ENCODE measurements at places on chromosomes 6 and 20.
A peak's percentile ranks its signal among the peaks of the same experiment; 100 is the strongest.

GRCh38 chr6:85675030-85675819, 32.5 kb upstream of the SYNCRIP start:
- no peak for DNase-seq

DNA sequence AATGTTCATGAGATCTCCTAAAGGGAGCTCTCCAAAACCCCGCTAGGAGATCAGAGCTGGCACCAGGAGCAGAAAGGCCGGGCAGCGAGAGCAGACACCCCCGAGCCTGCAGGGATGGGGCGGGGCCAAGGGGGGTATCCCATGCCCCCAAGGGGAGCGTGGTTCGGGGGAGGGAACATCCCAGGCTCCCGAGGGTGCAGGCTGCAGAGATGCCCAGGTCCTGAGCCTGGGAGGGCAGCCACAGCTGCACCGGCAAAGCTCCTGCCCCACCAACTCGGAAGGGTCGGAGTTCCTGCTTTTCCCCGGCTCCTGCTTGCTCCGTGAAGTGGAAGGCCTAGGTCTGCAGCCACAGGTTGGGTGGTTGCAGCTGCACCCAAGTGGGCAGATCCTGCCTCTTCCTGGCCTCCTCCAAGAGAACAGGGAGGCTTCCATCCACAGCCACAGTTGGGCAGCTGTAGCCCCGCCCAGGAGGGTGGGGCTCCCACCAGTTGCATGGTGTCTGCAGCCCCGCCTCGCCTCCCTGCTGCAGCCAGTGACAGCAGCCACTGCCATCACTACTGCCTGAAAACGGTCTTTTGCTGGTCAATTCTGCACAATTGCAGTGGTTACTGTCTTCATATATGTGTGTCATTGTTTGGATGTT, 13.4 kb upstream of the GMNN start:
- DNase-seq = no peak

DNA sequence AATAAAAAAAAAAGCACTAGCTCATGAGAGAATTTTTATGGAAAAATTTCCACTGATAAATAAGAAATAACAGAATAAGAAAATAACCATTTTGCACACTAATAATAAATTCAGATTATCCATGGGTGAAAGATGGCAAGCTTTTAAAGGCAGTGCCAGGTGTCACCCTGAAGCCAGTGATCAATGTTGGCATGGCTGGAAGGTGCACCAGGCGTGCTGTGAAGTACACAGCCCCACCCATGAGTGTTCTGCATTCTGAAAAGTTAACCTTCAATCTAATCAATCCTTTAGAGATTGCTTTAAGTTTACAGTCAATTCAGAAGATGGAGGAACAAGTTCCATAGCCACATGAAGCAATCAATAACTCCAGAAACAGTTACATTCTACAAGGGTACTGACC, 284.4 kb downstream of the C6orf118 start:
- DNase-seq = no peak

- DNase-seq = peak; percentile 75
Observed at GRCh38 chr6:151044465-151045441, 179.3 kb downstream of the MTHFD1L start.

DNA sequence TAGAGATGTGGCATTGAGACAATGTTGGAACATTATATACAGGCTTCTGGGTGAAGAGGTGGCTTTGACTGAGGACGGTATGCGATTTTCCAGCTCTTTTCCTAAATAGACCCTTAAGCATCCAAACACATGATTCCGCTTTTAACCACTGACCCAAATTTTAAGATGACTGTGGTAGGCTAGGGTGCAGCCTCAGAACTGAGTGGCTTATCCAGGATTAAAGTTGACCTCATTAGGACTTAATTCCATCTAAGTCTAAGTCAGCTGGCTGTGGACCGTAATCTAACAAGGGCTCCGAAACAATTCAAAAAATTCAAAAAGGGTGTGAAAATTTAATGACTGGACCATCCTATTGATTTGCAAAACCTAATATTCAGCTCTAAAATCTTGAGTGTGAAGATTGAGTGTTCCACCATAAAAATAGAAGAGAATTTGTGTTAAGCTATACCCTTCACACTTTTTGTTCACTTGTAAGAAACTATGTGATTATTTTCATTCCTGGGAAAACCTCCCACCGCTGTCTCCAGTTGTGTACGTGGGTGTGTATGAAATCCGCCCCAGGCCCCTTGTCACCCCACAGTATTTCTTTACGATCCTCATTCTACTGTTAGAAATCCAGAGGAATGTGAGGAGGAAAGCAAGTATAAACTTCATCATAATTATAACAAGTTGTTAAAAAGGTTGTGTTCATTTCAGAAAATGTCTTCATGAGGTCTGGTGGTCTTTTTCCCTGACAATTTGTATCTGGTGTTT, 2.7 kb downstream of the PCMTD2 start:
- no peak for DNase-seq

DNA sequence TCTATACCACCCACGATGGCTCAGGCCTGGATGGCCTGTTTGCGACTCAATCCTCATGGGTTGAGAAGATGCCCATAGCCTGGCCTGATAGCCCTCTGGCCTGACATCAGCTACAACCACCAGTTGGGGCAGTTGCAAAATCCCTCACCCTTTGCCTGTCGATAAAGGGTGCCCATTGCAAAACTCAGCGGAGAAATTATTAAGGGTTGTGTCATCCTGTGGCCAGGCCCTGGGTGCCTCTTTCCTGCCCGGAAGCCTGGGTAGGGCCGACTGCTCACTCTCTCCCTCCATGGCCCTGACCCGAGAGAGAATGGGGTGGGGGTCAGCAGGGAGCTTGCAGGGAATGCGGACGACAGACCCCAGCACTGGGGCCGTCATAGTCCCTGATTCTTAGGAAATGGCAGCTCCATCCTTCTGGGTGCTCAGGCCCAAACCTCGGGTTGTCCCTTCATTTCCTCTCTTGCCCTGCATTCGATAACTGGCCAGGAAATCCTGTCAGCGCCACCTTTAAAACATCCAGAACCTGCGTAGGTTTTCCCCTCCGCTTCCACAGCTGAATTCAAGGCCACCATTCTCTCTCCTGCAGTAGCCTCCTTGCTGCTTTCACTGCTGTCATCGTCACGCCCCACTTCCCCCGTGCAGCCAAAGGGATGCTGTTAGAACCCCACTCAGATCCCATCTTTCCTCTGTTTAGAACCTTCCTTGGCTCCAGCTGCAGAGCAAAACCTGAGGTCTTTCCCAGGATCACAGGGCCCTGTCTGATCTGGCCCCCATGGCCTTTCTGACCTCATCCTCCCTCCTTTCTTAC, 31.1 kb downstream of the CEBPB start:
- no peak for DNase-seq

DNA sequence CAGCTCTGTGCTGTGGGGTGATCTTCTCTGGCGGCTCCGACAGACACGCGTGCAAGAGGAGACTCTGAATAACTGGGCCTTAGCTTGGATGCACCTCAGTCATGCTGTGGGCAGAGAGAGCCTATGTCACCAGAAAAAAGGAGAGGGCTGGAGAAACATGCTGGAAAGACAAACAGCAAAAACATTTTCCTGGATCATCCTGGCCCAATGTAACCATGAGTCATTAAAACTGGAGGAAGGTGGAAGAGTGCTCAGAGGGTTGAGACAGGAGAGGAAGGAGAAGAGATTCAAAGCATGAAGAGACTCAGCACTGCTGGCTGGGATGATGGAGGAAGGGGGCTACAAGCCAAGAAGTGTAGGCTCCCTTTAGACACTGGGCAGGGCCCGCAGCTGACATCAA, 292.0 kb downstream of the CDH26 start:
- no peak for DNase-seq

DNA sequence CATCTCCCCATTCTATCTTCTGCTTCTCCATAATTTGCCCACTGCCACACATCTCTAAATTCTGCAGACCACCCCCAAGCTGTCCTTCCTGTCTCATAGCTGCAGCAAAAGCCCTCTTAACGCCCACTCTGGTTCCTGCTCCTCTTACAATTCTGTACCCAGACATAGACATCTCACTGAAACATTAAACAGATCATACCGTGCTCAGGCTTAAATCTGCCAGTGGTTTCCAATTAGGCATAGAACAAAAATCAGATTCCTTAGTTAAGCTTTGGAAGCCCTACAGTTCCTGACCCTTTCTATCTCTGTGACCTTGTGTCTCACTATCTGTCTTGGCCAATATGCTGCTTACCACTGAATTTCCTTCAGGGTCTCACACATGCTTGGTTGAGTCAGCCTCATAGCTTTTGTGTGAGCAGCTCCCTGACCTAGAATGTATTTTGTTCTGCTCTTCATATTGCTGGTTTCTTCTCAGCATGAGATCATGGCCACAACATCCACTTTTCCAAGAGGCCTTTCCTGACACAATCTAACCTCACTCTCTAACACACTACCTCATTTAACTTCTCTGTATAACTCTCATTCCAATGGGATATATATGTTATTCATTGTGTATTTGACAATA, 749.7 kb downstream of the MAFB start:
- no peak for DNase-seq

- no peak for DNase-seq
Observed at GRCh38 chr20:50874111-50874757, 57.0 kb downstream of the ADNP start.

- no peak for DNase-seq
Observed at GRCh38 chr6:43887340-43887858, 117.4 kb downstream of the VEGFA start.

- DNase-seq = no peak
Observed at GRCh38 chr6:101626269-101626668, 232.8 kb downstream of the GRIK2 start.

DNA sequence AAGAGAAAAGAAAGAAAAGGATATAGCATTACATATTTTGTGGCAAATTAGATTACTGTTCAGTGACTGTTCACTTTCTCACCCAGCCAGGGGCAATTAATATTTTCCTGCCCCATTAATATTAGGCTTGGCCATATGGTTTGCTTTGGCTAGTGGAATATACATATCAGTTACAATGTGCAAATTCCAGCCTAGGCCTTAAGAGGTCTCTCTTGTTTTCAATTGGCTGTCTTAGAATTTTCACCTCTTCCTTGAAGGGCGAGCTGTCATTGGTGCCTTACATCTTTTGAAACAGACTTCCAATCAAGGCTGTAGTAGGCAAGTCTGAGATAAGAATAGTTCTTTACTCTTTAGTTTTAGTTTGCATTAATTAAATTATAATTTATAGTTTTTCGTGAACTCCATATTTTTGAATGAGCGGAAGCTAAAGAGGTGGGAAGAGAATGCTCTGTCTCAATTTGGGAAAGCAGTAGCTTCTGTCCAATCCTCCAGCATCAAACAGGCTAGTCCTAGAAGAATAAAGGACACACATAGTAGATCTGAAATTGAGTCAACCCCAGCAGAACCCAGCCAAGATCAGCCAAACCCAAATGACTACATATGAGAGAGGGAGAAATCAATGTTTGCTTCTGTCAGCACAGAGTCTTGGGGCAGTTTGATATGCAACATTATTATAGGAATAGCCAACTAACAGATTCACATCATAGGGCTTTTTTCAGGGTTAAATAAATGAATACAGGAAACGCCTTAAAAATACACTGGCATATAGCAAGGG, 6.3 kb upstream of the CSNK2A1 start:
- no peak for DNase-seq

GRCh38 chr6:10081957-10082356, 332.9 kb downstream of the TFAP2A start:
- DNase-seq = no peak

- DNase-seq = no peak
Observed at GRCh38 chr20:19644085-19644484, 114.0 kb upstream of the RIN2 start.

DNA sequence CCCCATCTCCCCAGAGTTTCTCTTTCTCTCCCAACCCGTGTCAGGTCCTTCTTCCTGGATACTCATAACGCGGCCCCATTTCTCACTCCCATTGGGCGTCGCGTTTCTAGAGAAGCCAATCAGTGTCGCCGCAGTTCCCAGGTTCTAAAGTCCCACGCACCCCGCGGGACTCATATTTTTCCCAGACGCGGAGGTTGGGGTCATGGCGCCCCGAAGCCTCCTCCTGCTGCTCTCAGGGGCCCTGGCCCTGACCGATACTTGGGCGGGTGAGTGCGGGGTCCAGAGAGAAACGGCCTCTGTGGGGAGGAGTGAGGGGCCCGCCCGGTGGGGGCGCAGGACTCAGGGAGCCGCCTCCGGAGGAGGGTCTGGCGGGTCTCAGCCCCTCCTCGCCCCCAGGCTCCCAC, at the start of gene HLA-F:
Gene HLA-F, plus strand, starts transcription at position 173 of the 404 bp plus-strand sequence. Its CDS starts 30 bp downstream, at position 203.
- DNase-seq = no peak

DNA sequence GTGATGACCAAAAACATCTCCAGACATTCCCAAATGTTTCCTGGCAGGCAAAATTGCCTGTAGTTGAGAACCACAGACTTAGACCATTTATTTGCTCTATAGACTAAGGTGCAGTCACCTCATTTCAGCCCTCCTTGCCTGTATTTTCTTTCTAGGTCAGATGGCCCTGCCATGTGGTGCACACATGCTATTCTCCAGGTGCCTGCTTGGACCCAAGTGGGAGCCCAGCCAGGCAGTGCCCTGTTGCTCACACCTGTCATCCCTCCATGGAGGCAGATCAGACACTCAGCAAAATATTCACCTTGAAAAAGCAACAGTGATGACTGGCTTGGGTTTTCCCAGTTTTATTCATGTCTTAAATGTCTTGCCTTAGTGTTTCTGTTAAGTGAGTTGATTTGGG, 311.4 kb downstream of the TFAP2C start:
- no peak for DNase-seq

- DNase-seq = no peak
Observed at GRCh38 chr6:70103798-70104197, 199.1 kb downstream of the COL9A1 start.

GRCh38 chr20:25368976-25369375, 21.7 kb downstream of the ABHD12 start:
- no peak for DNase-seq

- no peak for DNase-seq
Observed at GRCh38 chr6:130908188-130908587, 81.0 kb downstream of the SMLR1 start.

DNA sequence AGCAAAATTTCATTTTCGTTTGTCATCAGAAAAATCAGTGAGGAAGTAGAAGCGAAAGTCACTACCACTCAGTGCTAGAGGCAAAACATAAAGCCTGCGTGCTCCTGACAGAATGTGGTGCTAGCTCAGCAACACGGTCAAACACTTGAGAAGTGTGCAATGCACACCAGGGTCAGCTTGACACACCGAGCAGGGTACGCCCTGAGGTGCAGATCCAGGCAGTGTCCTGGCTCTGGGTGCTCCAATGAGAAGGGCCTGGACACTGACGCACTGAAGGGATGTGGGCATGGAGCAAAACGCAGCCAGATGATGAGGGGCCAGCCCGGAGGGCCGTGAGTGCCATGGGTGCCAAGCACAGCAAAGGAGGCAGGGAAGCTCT, 5.9 kb downstream of the RNASET2 start:
- DNase-seq = no peak

GRCh38 chr6:84258268-84258667, 30.8 kb upstream of the CEP162 start:
- DNase-seq = no peak

DNA sequence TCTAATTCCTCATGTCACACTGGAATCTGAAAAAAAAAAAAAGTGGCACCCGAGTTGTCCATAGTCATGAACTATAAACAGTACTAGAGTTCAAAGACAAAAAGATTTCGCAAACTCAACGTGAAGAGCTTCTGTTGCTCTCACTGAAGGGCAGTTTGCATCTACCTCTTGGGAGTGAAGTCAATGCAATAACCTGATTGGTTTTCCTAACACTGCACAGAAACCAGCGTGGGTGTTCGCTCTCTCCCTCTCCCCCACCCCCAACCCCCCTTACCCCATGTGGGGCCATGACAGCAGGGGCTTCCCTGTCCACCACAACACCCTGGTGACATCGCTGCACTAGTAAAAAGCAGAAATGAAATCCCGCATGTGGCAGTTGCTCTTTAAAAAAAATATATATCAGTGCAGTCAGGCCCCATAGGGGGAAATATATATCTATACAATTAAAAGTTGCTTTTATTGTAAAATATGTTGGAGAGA, 66.9 kb downstream of the GMPR start:
- DNase-seq = no peak

Data from left forelimb (tissue), 1 donor.